NCI-H748 treated with DMSO at 0.1 percent for 48 hours (cell line): ENCODE measurements at places on chromosomes 5 and 9.

DNA sequence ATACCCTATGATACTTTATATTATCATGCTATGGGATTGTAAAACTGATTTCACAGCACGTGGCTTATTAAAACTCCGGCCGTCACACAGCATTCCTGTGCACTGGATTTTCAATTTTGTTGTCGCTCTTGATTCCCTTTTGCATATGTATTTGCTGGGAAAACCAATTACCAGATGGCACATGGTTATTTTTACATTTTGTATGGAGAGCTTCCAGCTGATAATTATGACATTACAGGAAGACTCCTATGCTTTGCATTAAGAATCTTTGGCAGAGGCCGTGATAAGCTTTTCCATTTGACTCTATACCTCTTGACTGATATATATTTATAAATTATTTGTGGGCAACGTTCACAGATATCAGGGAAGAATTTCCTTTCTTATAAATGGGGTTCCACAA, 381.2 kb upstream of the RORB start:
- no peak for DNase-seq

GRCh38 chr5:164573397-164573796, 1068.0 kb downstream of the MAT2B start:
- DNase-seq = no peak

- no peak for DNase-seq
These were observed 9.2 kb downstream of the KLF4 start for GRCh38 chr9:107480386-107480789.

DNA sequence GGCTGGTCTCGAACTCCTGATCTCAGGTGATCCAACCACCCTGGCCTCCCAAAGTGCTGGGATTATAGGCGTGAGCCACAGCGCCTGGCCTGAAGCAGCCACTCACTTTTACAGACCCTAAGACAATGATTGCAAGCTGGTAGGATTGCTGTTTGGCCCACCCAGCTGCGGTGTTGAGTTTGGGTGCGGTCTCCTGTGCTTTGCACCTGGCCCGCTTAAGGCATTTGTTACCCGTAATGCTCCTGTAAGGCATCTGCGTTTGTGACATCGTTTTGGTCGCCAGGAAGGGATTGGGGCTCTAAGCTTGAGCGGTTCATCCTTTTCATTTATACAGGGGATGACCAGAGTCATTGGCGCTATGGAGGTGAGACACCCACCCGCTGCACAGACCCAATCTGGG, 1.5 kb downstream of the CA9 start:
- DNase-seq = no peak

DNA sequence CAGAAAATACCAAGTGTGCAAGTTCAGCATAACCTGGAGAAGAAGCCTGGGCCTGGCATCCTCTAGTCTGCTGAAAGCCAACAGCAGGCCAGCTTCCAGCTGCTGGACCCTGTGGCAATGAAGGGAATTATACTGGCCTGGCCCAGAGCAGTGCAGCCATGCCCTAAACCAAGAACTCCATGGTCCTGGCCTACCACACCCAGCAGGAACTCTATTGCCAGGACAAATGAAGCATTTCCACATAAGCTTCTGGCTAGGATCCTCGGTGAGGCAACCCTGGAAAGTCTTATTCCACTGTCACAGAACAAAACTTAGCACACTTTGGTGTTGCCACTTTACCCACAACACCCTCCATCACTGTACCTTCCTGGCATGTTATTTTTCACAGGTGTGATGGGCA, 35.5 kb downstream of the CDK5RAP2 start:
- DNase-seq = no peak

DNA sequence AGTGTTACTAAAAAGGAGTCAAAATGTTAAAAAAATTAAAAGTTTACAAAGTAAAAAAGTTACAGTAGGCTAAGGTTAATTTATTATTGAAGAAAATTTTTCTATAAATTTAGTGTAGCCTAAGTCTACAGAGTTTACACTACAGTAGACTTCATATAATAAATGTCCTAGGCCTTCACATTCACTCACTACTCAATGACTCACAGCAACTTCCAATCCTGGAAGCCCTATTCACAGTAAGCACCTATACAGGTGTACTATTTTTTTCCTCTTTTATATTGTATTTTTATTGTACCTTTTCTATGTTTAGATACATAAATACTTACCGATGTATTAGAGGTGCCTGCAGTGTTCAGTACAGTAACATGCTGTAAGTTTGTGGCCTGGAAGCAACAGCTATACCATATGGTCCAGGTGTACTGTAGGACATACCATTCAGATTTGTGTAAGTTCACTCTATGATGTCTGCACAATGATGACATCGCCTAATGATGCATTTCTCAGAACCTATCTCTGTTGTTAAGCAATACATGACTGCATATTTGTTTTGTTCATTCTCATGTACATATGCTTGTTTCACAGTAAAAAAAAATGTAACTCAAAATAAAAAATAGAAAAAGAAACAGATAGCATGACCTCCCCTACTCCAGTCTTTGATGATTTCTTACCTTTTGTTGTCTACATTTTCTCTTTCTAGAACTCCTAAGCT, 64.7 kb downstream of the NR3C1 start:
- no peak for DNase-seq

DNA sequence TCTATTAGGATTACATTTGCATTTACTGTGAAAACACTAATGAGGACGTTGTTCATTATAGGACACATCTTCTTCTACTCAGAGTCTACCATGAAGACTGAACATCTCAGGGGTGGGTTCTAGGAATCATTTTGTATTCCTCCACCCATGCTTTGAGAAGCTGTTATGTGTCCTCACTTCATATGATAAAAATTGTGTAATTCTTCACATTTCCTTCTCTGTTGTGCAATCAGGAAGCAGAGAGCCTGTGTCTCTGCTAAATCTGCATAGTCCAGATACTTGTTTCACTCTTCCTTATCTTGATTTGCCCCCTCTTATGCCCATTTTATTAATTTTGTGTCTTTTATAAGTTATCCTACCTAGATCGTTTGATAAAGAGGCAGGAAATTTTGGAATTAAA, 97.8 kb upstream of the IQGAP2 start:
- DNase-seq = no peak
